ENCODE measurements at places on chromosomes 6 and 20.
A peak's percentile ranks its signal among the peaks of the same experiment; 100 is the strongest.

DNA sequence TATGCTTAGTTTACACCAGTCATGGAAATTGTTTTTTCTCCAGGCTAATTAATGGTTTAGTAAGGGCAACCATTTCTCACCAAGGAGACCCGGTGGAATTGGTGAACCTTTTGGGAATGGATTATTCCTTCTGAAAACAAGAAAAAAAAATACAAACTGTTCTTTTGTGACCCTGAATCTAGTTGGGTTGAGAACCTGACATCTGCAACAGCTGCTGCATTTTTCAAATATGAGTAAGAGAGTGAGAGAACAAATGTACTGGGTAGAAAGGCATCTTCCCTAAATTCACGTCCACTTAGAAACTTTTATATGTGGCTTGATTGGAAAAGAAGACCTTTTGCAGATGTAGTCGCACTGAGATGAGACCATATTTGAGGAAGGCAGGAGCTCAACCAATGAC, 553.4 kb upstream of the EPHA7 start:
- DNase-seq = no peak

DNA sequence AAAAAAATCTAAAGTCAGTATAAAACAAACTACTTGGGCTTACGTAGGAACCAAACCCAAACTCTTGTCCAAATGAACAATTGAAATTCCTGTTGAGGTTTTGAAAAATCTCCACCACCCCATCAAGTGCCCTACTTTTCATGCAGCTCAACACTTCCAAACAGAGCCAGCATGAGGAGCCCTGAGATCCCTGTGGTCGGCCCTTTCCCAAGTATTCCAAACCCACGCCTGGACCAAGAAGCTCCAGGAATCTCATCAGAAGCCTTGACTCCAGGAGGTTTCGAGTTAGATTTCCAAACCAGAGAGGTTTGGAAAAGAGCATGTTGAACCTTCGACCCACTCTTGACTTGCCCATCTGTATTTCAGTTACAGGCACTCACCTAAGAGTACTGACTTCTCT, 179.3 kb downstream of the MTFR2 start:
- no peak for DNase-seq

DNA sequence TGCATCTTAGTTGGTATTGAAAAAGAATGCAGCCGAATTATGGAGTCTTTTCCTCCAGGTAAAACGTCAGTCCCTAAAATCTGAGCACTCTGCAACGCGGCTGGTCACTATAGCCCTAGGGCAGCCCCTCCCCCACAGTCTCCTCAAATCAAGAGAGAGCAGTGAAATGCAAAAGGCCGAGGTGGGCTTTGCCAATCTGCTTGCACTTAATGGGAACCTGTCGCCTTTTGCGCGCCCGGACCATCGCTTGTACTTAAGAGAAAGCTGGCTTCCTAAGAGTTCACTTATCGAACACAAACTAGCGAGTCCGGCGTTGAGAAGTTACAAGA, 447 bp downstream of the MCM3 start:
- DNase-seq = no peak

DNA sequence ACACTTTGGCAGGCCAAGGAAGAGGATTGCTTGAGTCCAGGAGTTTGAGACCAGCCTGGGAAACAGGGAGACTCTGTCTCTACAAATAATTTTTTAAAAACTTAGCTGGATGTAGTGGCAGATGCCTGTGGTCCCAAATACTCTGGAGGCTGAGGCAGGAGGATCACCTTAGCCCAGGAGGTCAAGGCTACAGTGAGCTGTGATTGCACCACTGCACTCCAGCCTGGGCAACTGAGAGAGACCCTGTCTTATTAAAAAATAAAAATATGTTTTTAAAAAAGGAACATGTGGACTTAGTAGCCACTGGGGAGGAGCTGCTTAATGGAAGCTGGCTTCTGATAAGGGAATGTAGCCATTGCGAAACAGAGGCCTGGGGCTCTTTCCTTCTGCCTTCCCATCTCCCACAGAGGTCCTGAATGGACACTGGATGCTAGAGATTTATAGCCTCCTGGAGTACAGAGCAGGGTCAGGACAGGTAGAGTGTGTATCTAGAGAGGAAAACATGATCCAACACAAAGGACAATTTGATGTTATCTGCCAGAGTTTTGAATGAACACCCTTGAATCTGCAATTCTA, 21.7 kb upstream of the GMNN start:
- DNase-seq = no peak

DNA sequence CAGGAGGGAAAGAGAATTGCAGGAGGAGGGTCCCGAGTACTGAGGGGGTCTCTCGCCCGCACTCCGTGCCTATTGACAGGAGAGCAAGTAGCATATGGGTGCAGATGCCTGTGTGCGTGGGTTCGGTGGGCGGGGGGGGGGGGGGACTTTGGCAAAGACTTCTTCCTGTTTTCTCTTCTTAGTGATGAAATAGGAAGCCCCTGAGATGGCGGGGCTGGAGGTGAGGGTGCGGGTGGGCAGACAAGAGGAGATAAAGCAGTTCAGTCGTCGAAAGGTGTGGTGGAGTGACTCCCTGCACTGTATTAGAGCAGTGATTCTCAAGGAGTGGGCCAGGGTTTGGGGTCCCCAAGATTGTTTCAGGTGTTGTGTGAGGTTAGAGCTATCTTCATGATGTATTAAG, 3.7 kb downstream of the NAA20 start:
- no peak for DNase-seq

- DNase-seq = no peak
Observed at GRCh38 chr6:153117986-153118879, 12.8 kb downstream of the RGS17 start.

DNA sequence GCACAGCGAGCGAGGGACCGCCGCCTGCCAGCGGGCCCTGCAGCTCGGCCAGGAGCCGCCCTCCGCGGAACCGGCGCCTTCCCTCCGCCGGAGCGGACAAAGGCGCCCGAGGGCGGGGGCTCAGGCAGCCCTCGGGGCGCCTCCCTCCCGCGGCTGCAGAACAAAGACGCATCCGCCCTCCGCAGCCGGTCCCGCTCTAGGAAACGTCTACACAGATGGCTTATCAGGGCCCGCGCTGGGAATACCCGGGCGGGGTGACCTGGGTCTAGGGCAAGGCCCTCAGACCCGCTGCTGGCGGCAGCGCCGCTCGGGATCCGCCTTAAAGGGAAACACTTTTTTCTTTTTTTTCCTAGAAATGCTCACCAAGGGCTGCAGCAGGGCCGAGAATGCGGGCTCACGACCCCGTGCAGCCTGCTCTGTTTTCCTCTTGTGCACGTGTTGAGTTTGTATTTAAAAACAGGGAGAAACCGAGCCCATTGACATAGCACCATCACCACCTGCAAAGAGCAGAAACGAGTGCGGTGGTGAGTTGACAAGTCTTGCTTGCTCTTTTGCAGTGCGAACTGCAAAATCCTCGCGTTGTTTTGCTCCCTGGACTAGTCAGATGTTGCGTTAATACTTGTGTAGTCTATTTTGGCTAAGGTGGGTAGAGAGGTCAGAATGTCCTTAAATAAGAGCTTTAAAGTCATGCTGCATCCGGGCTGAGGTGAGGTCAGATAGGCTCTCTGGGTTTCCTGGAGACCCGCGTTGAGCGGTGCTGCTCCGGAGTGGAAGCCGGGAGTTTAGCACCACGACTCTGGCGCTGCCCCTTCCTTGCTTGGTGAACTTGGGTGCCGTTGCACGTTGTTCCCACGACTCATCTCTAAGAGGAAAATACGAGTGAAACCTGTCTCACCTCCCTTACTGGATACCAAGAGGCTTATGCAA, 1.1 kb upstream of the RPS6KA2 start:
- DNase-seq = peak; percentile 11

DNA sequence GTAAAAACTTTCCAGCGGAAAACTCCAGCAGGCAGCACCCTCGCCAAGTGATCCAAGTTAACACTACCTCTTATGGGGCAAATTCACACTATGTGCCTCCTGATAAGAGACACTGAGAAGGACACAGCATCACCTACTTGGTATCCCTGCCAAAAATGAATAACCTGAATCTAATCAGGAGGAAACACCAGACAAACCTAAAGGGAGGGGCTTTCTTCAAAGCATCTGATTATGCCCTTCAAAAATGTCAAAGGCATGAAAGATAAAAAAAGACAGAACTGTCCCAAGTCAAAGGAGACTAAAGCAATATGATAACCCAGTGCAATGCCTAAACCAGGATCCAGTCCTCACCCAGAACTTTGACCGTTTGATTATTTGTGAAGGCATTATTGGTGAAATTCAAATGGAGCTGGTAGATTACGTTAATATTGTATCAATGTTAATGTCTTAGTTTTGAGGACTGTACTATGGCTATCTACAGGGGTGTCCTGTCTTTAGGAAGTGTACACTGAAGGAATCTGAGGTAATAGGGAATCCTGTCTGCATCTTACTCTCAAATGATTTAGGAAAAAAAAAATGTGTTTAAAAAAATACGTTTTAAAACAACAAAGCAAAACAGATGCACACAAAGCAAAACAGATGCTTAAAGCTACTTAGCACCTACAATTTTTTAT, 8.3 kb downstream of the TBC1D7 start:
- no peak for DNase-seq

GRCh38 chr6:160131636-160132296, 10.2 kb downstream of the SLC22A1 start:
- no peak for DNase-seq

DNA sequence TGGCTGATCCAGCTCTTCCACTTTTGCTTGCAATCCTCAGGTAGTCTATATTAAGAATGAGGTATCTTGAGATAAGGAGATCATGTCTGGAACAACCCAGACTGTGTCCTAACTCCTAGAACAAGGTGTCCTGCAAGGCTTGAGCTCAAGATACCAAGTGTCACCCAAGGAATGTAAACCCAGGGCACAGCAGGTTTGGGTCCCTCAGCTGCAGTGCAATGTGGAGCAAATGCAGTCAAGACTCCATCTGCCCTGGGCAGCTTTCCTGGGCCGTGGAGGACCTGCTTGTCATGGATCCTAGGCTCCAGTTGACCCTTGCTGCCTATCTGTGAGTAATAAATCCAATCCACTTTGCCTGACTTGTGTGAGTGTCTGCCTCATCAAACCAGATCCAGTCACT, 166.1 kb downstream of the OTOR start:
- DNase-seq = no peak

- no peak for DNase-seq
Observed at GRCh38 chr6:12238219-12238618, 51.9 kb upstream of the EDN1 start.

DNA sequence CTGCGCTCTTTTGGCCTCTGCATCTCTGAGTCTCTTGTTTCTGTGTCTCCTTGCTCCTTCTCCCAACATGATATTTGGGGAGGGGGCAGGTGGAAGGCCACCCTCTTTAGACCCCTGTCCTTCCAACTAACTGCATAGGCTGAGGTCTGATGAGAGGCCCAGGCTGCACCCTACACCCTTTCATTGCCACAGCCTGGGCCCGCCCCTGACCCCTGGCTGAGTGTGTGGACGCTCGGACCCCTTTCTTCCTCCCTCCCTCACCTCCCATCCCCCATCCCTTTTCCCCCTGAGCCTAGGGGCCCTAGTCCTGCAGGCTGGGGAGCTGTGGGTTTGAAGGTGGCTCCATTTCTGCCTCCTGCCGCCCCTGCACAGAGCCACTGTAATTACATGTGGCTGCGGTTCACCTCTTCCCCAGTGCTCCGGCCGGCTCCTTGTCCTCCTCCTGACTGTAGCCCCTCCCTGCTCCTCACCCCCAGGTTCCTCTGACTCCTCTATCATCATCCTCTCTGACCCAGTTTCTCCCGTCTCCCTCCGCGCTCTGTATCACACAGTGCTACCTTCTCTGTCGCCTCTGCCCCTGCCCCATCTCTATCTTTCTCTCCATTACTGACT, 6.8 kb downstream of the MDFI start:
- DNase-seq = no peak

GRCh38 chr6:22367346-22367745, 70.5 kb upstream of the PRL start:
- DNase-seq = no peak

DNA sequence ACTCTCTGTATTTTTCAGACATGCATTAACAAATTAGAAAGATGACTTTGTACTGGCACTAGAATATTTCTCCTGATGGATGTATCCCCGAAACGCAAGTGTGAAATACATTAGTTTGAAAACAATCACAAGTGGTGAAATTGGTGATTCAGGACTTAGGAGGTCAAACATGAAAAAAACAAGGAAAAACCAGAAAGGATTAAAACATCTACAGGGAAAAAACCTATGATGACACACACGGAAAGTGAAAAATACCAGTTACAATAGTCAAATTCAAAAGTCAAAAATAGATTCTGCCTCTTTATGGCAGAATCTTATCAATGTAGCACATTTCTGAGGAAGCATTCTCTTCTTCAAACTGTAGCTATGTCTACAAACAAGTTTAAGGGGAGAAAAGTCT, 129.0 kb upstream of the SGK1 start:
- DNase-seq = no peak

GRCh38 chr6:89385156-89385667, 26.9 kb downstream of the RRAGD start:
- no peak for DNase-seq

DNA sequence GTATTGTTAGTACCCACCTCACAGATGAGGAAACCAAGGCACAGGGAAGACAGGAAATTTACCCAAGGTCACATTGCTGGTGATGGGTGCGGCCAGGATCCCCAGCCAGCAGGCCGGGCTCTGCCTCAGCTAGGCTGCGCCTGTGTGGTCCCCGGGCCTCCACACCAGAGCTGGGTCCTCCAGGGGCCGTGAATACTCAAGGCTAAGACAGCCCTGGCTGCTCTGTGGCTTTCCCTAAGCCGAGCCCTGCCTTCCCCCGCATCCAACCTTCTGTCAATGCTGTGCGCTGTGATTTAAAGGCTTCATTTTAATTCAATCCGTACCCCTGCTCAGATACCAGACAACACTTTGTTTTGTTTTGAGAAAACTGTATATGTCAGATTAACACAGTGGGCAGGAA, 246.7 kb downstream of the TTLL2 start:
- DNase-seq = no peak

DNA sequence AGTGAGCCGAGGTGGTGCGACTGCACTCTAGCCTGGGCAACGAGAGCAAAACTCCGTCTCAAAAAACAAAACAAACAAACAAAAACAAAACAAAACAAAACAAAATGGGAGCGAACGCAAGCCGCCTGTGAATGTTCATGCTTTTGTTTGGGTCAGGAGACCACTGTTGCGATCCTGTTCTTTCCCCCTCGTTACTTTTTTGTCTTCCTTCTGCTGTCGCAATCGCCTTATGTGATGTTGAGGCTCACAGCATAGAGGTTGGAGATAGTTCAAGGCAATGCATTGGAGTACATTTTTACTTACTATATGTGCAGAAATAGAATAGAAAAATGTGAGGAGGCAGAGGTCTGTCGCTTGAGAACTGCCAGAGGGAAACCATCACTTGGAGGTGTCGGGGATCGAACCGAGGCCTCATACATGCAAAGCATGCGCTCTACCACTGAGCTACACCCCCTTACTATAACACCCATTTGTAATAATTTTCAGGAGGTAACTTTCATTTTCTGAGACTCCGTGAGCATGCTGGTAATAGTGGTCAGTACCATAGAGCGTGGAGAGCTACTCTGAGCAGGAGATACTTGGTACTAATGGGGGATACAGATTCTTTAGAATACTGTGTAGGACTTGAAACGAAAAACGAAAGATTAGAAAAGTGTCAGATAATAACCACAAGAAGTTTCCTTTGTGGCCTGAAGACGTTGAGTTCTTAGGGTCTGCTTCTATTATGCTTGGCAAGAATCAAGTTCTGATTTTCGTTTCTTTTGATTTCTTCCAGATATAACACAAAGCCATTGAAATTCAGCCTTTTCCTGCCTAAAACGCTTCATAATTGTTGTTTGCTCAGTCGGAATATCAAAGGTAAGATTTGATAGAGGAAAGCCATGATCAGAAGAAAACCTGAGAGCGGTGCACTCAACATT, 121.1 kb downstream of the TRIM27 start:
- peak; percentile 28 for DNase-seq
